ENCODE measurements at places on chromosomes 7 and 10. TPM values are rescaled to one million over a fixed set of nuclear protein-coding genes. Genes with fewer than 3 reads are reported as not detected.

DNA sequence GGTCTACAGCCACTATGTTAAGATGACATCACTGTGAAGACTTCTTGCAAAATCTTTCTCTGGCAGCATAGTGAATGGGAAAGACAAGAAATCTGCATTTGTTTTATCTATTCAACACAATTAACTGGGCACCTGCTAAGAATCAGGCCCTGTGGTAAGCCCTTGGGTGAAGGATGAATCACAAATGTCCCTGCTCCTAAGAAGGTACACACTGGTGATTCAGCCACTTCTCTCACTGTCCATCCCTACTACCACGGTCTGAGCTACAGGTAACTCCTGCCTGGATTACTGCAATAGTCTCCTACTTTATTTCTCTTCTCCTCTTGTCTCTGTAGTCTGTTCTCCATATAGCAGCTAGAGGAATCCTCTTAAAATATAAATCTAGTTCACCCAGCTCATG, 116.1 kb downstream of the HIBADH start:
- DNase-seq, result no peak

GRCh38 chr7:78260826-78261225, 462.3 kb downstream of the PHTF2 start:
- DNase-seq, result no peak

DNA sequence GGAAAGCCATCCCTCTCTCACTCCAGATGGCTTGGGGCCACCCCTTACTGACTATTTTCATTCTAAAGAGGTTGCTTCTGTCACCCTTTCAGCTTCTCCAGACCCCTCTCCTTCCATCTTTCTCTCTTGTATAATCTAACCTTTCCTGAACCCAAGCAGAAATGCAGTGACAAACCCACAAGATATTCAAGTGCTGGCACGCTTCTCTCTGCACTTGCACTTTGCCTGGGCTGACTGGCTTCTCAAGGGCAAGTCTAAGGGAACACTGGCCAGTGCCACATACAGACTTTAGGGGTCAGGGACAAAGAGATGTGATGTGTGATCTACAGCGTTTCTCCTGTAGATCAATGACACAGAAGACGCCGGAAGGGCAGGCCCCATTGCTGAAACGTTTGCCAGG, 150.4 kb upstream of the LANCL2 start:
- no peak for DNase-seq

CRHR2 gene
- 0.72 TPM for total RNA-seq

PKD2L1 gene
- total RNA-seq, result not detected

DNA sequence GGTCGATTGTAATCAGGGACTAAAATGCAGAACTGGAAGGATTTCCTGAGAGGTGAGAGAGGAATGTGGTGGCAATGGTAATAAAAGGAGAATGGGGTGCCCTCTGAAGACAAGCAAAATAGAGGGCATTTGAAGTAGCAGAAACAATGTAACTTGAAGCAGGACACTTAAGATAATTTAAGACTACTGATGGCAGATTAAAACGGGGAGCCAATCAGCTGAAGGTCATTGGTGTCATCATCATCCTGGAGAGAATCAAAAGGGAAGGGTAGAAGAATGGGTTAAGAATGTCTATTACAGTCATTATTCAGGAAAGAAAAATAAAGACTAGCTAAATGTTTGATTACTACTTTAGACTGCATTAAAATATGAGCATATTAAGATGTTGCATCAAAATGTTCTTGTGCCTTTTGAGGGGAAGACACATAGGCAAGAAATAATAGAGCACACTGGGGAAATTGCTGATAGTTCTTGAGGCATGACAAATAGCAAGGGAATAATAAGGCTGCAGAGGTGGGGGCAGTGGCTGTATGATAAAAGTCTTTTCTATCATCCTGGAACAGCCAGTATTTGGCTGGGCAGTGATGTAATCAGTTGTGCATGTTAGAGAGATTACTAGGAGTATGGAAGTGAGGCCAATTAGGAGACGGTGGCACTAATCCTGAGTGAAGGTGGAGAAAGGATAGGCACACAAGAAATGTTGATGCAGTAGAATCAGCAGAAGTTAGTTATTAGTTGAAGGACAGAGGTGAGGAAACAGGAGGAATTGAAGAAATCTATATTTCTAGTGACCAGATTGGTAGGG, 60.2 kb downstream of the CCDC71L start:
- no peak for DNase-seq

- no peak for DNase-seq
Observed at GRCh38 chr10:96986200-96986856, 154.2 kb downstream of the LCOR start.

DNA sequence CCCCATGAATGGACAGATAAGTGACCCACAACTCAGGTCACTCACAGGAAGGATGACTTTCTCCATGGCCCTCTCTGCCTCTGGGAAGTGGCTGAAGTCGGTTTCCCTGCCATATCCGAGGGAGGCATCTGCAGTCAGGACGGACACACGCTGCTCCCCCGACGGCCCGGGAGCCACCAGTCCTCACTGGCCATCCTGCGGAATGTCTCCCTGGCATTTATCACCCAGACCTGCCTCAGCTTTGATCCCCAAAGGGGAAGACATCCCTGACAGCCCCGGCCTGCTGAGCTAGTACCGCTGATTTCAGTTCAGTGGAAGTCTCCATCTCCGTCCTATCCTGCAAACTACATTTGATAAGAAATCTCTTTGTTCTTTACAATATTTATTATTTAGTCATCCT, 339.5 kb upstream of the MKI67 start:
- DNase-seq, result no peak

TFR2 gene
- total RNA-seq, result 2.4 TPM

BICC1 gene
- total RNA-seq, result 12.8 TPM

DNA sequence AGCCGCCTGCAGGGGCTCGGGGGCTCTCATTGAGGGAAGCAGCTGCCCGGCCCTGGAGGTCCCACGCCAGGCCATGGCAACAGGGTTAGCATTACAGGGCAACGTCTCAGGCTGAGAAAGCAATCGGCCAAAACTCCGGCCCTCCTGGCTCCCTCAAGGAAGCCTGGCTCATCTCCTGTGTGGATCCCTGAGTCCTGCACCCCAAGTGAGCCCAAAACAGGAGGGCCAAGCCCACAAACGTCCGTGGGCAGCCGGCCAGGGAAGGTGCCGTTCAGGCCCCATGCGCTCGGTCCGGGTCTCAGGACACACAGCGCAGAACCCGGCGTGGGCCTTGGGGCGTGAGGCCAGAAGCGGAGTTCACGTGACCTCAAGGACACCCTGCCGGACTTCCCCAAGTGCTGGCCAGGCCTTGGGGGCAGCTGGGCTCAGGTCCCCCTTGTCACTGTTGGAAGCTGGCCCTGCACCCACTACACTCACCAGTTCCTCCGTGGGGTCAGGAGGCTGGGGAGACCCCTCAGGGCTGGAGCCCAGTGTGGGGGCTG, 8.0 kb upstream of the PWWP2B start:
- no peak for DNase-seq

DNA sequence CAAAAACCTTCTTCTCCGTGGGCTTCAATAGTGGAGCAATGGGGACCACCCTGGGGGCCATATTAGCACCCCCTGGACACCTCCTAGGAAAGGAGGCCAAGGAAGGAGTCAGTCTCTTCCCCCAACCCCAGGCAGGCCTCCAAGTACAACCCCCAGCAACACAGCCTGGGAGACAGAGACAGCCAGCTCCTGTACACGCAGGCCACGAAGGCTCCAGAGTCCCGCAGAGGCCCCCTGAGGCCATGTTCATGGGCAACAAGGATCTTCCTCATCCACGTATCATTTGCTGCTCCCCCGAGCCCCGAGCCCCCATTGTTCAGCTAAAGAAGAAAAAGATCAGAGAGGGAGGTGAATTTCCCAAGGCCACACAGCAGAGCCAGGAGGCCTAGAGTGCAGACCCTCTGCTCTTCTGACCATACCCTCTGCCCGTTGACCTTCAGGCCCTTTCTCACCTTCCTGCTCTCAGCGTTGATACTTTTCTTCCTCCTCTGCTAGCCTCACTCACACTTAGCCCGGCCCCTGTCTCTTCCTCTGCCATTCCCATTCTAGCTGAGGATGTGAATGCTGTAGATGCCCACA, 35.9 kb upstream of the MYL10 start:
- no peak for DNase-seq

- DNase-seq, result peak; percentile 83
Observed at GRCh38 chr10:78973901-78974616, 94.7 kb upstream of the ZMIZ1 start.

DNA sequence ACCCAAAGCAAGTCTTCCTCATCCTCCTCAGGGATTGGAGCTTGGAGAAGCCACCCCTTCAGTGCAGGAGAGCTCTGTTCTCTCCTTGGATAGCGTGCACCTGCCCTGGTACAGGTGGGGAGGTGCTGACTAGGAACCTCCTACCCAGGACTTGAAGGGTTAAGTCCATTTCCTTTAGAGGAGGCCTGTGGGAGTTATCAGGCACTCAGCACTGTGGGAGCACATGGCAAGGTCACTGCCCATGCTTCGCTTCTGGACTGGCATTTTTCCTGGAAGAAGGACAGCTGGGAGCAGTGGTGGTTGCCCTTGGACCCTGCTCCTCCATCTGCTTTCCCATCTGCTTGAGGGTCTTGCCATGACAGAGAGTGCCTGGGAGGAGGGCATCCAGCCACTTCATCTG, 142.8 kb downstream of the CXCL12 start:
- DNase-seq, result no peak

ZP3 gene
- total RNA-seq, result not detected

GRCh38 chr10:54284526-54285193, 516.4 kb downstream of the PCDH15 start:
- DNase-seq, result no peak

DNA sequence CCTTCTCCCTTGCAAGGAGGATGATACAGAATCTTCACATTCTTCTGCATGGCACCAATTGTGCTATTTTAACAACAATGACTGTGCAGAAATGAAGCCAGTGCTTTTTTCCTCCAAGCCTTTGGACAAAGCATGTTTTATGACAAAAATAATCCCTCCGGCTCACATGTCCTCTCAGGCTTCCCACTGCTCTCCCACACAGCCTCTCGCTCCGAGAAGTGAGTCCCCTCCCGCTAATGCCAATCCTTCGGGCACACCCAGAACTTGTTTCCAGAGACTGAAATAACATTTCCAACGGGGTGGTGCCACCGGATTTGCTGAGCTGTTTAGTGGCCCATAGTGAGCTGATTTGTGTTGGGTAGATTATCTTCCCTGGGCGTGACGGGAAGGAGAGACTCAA, 35.8 kb downstream of the RBM17 start:
- DNase-seq, result peak; percentile 39

DGKI gene
- 76.1 TPM for total RNA-seq

- peak; percentile 80 for DNase-seq
Observed at GRCh38 chr10:74824184-74824899, 2.1 kb upstream of the KAT6B start.

DNA sequence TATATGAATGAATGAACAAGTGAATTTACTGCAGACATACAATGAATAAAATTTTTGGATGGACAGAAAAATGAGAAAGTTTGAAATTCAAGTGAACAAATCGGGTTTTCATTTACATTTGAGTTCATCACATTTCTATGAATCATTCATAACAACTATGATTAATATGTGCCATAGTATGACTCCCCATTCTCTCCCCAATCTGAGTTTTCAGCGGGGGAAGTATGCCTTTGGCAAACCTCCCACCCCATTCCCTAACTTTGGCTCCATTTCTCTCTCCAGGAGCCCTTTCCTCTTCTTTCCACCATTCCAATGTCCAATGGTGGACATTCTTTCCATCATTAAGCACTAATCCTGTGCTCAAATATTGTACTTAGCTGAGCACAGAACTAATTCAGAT, 96.8 kb upstream of the LSM8 start:
- no peak for DNase-seq

DNA sequence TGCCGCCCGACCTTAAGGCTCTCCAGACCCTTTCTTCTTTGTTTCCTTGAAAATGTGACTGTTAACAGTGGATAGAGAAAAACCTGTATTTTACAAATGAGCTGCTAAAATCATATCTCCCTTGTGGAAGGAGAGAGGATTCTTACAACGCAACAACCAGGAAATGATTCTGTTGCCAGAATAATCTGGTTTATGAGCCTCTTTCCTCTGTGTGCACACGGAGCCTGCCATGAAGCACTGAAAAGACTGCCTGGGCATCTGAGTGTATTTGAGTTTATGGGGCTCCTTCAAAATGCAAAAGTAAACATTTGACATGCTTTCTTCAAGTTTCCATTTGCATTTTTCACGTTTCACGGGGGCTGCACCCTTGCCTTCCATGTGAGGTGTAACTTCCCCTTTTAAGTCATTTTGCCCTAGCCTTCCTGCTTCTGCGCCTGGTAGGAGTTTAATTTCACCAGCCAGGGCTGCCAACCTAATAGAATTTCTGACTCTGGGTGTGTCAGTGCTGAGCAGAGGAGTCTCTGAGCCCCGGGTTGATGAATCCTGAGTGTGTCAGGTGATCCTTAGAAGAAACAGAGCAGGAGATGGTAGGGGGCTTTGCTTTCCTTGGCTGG, 101.2 kb downstream of the GRB10 start:
- DNase-seq, result peak; percentile 21

DNA sequence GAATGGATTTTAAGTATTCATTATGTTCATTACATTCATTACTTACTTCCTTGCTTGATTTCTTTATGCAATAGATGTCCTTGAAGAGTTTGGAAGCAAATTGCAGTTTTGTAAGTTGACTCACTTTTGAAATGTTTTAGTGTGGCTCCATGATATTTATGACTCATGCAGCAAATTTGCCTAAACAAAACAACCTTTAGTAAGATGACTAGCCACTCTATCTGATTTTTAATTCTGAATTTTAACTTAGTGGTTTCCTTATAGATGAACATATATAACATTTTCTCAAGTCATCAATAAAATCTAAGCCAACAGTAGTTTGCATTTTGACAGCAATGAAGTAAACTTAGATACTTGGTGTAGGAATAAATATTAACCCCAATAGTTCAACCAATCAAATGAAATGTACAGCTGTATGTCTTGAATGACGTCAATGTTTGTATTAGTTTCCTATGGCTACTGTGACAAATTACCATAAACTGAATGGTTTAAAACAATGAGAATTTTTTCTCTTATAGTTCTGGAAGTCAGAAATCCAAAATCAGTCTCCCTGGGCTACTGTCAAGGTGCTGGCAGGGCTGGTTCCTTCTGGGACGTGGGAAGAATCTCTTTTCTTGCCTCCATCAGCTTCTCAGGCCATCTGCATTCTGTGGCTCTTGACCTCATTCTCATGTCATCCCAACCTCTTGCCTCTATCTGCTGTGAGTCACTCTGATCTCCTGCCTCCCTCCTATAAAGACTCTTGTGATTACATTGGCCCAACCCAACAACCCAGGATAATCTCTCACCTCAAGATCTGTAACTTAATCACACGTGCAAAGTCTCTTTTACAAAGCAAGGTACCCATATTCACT, 73.4 kb downstream of the AHR start:
- DNase-seq, result peak; percentile 56

DNA sequence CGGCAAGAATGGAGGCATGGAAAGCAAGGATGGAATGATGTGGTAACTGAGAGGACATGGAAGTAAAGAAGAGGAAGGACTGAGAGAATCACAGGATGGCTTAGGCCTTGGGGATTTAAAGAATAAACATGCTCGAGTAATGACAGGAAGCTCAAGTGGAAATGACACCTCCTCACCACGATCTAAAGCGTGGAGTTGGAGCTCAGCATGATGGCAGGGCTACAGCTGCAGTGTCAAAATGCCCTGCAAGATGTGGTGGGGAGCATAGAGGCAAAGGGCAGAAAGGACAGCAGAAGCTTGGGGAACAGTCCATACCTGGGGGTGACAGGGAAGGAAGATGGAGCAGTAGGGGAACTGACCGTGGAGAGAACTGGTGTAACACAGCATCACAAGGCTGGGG, 229.5 kb upstream of the PLXNA4 start:
- DNase-seq, result no peak

- no peak for DNase-seq
Observed at GRCh38 chr10:114764656-114765055, 56.9 kb upstream of the FHIP2A start.

PYROXD2 gene
- total RNA-seq, result 13.5 TPM

Measured in umbilical cord (tissue), 2 donors.